CD4-positive, alpha-beta T cell treated with Interleukin-4 for 1 hour (primary cell): ENCODE measurements at places on chromosomes 2 and 18.

GRCh38 chr18:79510046-79510685, 114.4 kb downstream of the NFATC1 start:
- DNase-seq, result no peak

GRCh38 chr18:39561126-39561525, 1995.5 kb upstream of the CELF4 start:
- DNase-seq, result no peak

GRCh38 chr2:8514796-8515758, 166.8 kb upstream of the ID2 start:
- DNase-seq, result peak; percentile 74

- DNase-seq, result no peak
Measured at GRCh38 chr2:77999376-77999775, 477.2 kb upstream of the LRRTM4 start.

DNA sequence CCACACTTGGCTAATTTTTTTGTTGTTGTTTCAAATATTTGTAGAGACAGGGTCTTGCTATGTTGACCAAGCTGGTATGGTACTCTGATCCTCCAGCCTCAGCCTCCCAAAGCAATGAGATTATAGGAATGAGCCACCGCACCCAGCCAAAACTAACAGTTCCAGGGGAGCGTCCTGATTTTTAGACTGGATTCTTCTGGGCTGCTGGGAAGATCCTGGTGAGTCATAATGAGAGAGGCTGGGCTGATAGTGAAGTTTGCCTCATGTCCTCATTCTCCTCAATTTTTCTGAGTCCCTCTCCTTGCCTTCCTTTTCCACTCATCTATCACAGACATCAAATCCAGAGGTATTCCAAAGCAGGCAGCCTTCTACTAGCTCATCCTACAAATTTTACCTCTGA, 81.3 kb downstream of the VSNL1 start:
- DNase-seq, result no peak
